Caudate nucleus (tissue), 63 donors: ENCODE measurements at places on chromosomes 2 and 18.

- DNase-seq = no peak
Measured at GRCh38 chr2:102342888-102343287, 12.7 kb upstream of the IL18R1 start.

GRCh38 chr18:49926106-49926745 is 112.9 kb upstream of the ACAA2 start:
- DNase-seq = no peak

- no peak for DNase-seq
Measured at GRCh38 chr2:33681364-33681757, 82.3 kb upstream of the FAM98A start.

DNA sequence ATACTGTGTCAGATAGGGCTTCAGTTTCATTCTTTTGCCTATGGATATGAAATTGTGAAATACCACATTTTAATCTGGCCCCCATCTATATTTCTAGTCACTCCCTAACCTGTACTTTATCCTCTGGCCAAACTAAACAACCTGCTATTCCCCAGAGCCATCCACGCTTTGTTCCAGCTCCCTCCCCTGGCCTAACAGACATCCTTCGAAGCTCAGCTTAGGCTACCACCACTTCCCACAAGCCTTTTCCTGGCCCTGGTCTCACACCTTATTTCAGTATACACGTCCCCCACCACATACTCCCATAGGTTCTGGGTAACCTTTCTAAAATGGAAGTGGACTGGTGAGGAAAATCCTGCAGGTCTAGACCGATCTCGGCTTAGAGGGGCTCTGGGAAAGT is 55.4 kb downstream of the MAP4K3 start:
- no peak for DNase-seq

GRCh38 chr2:180523621-180524340 is 456.6 kb upstream of the UBE2E3 start:
- no peak for DNase-seq
